ENCODE measurements at places on chromosomes 4 and X.

DNA sequence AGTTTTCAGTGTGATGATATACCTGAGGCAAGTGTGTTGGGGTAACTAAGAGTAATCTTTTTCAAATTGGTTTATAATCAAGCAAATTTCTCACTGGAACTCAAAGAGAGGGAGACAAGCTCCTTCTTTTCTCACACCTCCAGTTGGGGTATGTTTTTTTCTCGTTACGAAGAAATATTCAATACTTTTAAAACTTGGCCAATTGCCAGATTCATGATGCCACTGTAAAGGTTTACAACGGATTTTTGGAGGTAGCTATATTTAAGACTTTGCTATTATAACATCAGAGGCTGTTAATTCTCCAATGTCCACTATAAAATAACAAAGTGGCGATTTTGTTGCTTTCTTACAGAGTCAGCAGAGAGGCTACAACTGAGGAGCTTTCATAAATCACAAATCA lies 49.2 kb upstream of the ATP8A1 start:
- no peak for DNase-seq

DNA sequence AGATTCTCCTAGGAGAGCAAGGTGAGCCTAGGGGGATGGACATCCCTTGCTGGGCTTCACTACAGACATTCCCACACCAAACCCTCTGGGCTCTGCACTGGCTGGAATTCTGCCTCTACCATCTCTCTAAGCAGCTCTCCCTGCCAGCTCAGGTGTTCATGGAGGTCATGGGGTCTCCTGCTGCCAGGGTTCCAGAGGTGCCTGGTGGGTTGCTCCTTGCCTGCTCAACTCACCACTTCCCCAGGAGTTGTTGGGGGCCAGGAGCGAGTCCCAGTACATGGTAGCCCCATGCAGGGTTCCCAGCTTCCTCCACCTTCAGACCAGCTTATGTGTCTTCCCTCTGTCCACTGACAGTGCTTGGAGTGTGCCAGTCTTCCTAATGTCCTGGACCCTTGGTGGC lies 167.8 kb upstream of the PAQR3 start:
- no peak for DNase-seq

DNA sequence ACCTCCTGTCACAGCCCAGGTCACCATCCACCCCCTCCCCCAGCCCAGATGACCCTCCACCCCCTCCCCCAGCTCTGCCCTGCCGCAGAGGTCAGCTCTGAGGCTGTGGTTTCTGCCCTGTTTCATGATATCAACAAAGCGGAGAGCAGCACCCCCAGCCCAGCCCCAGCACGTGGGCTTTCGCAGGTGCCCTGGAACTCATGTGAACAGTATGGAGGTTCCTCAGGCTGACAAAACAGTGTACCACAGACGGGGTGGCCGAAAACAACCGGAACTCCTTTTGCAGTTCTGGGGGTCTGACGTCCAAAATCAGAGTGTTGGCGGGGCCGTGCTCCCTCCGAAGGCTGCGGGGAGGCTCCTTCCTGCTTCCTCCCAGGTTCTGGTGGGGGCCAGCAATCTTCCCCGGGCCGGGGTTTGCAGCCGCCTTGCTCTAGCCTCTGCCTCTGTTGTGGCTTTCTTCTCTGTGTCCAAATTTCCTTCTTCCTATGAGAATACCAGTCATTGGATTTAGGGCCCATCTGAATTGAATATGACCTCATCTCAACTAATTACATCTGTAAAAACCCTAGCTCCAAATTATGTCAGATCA lies 7.9 kb upstream of the PSAPL1 start:
- DNase-seq, result no peak

GRCh38 chr4:15740764-15741404 lies 37.2 kb upstream of the CD38 start:
- DNase-seq, result no peak

GRCh38 chr4:52576961-52577623 lies 82.0 kb downstream of the USP46 start:
- no peak for DNase-seq

DNA sequence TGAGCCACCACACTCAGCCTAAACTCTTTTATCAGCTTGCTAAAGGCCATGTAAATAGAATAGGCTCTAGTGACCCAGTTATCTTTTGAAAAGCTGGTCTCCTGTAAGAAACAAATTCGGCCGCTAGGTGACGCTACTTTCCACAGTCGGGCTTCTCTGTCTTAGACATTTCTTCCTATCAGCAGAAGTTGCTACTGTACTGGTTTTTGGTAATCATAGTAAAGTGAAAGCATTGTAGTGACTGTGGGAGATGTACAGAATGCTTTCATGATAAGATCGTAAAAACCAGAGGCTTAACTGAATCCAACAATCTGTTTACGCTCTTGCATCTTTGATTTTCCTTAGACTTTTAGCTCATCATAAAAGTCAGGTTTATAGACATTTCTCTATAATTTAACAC lies 82.6 kb downstream of the GK start:
- DNase-seq, result peak; percentile 80

- DNase-seq, result no peak
Observed at GRCh38 chr4:86247320-86247719, 112.5 kb downstream of the MAPK10 start.

Measured in stimulated activated effector memory CD8-positive, alpha-beta T cell treated with anti-CD3 and anti-CD28 coated beads, Interleukin-12 subunit alpha, Interleukin-12 subunit beta, amount 100 ng/mL, for 72 hours (primary cell).